ENCODE measurements at places on chromosomes 1 and 21.

DNA sequence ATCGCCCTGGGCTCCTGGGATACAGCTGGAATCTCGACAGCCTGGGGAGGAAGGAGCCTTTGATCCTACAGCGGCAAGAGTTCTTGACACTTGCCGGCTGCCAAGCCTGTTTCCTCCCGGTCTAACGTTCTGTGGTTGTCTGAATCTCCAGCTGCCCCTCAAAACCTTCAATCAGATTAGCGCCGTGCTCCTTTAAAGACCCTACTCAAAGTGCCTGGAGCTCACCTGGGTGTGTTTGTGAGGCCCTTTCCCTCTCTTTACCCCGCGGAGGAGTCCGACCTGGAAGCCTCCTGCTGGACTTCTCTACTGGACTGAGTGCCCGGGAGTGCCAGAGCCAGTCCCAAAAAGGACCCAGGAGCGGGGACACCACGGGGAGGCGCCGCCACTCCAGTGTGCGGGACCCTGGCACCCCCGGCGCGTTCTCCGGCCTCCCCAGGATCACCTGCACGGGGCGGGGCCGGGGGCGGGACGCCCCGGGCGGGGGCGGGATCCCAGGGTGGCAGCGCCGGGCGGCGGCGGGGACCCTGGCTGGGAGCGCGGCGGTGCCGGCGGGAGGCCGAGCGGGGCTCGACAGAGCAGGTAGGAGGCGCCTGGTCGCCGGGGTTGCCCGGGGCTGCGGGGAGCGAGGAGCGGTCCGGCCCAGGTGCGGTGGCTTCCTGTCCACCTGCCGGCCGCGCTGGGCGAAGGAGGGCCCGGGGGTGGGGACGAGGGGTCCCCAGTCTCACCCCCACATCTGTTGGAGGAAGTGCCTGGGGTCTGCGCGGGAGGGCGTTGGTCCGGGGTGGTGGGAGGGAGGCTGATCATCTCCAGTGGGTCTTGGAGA is at the start of gene NCMAP:
TSS of gene NCMAP (plus strand) at position 497 of the 823 bp plus-strand sequence. CDS start 39,344 bp downstream, outside the sequence.
- no peak for DNase-seq

GRCh38 chr1:204659056-204659455 is 26.5 kb downstream of the LRRN2 start:
- no peak for DNase-seq

DNA sequence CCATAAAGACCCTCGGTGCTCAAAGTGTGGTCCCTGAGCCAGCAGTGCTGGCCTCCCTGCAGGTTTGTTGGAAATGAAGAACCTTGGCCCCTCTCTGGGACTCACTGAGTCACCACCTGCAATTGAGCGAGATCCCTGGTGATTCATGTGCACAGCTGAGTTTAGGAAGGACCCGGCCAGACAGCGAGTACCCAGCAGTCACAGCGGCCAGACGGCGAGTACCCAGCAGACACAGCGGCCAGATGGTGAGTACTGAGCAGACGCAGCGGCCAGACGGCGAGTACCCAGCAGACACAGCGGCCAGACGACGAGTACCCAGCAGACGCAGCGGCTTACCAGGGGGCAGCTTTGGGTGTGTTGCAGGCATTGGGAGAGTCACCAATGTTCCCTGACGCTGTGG is 123.8 kb downstream of the PRDM16 start:
- peak; percentile 27 for DNase-seq

- peak; percentile 98 for DNase-seq
Observed at GRCh38 chr1:224637515-224637914, 21.4 kb downstream of the CNIH3 start.

GRCh38 chr1:107135463-107135862 is 5.4 kb upstream of the NTNG1 start:
- DNase-seq: peak; percentile 66

DNA sequence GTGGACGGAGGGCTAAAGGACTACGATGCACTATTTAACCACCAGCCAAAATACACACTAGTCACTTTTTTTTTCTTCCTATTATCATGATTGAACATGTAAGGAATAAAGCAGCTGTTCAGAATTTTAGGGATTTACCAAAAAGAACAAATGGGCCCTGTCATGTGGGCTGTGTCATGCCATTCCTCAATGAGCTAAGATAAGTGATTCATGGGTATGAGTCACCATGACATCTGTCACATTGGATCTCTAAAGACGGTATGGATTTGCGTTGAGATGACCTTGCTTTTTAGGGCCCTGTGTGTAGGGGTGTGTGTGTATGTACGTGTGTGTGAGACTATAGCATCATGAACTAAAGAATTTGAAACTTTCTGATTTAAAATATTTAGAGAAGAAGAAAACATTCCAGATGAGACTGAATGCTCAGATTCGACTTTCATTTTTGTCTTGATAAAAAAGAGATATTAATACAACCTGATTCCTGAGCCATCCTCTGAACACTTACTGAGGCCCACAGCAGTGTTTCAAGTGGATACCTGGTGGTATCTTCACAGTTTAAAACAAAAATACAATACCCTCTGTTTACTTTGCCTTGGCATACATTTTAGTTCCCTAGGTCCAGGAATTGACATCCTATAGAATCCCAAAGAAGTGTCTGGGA is 246.1 kb upstream of the DUSP10 start:
- peak; percentile 93 for DNase-seq

GRCh38 chr1:39852876-39853275 is 30.4 kb downstream of the TRIT1 start:
- DNase-seq: no peak

DNA sequence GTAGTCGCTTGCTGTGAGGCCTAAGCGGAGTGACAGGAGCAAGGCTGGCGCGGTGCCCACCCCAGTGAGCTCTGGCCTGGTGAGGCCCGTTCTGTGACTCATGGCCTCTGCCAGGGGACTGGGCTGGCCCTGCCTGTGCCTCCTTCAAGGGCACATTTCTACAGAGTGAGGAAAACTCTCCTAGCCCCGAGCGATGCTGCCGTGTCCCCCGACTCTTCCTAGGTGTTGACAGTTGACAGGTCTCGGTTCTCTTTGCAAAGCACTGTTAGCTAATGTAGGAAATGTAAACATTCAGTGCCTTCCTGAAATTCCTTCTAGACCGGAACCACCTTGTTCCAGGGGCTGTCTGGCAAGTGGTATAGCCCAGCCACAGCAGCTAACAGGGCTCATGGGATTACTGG is 43.9 kb downstream of the ABCG1 start:
- DNase-seq: peak; percentile 10

DNA sequence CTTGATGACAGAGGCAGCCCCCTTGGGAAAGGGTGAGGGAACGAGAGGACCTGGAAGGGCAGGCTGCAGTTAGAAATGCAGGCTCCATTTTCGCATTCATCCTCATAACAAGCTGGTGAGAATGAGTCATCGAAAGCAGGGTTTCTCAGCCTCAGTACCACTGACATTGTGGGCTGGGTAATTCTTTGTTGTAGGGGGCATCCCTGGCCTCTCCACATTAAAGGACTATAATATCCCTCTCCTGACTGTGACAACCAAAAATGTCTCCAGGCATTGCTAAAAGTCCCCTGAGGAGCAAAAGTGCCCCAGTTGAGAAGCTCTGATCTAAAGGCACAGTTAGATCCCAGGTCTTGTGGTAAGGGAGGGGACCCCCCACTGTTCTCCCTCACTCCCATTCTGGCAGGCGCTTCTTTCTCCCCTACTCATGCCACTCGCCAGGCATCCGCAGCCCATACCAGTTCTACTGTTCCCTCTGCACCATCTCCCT is 20.4 kb downstream of the KCNN3 start:
- no peak for DNase-seq

DNA sequence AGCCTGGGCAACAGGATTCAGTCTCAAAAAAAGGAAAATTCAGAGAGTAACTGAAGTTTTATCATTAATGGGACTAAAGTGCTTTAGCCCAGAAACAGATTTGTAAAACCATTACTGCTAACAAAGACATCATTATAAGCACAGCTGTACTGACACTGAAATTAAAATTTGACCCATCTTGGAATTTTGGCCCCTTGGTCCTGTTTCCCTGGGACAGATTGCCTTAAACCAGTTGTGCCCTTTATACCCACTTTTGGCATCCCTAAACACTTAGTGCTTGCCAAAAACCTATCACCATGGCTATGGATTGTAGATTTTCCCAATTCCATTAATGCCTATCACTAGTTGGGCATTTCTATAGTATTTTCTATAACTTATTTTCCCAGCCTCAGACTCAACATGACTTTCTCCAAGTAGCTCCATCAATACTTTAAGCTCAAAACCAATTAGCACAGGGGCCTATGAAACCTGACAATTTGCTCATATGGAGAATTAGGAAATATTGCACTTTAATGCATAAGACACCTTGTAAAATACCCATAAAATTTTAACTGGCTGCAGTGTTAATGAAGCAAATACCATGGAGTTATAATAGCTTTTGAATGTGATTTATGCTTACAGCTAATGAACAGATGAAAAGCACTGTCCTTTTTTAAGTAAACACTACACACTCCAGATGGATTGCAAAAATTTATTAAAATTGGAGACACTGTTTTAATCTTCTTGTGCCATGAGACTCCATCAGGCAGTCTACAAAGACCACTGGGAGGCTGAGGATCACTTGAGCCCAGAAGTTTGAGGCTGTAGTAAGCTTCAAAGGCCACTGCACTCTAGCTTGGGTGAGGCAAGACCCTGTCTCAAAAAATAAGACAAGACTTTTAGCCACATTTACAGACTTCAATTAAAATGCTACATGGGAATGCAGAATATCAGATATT is 4.3 kb downstream of the GAS5 start:
- no peak for DNase-seq

GRCh38 chr1:15765495-15766194 is 7.0 kb downstream of the FBLIM1 start:
- no peak for DNase-seq

DNA sequence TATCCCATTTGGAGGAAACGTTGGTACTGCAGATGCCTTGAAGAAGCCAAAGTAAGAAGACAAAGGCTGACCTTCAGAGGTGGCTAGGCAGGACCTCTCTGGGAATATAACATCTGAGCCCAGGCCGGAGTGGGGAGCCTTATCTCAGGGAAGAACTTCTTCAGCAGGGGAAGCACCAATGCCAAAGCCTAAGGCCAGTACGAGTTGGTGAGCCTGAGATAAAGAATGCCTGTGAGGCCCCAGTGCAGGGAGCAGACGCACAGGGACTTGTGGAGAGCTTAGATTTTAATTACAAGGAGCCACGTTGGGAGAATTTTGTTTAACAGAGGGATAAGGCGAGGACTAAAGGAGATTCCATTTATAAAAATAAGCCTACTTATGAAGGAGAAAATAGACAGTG is 468.8 kb upstream of the RUNX1 start:
- no peak for DNase-seq

- no peak for DNase-seq
Observed at GRCh38 chr1:187027253-187027652, 198.5 kb downstream of the PLA2G4A start.

DNA sequence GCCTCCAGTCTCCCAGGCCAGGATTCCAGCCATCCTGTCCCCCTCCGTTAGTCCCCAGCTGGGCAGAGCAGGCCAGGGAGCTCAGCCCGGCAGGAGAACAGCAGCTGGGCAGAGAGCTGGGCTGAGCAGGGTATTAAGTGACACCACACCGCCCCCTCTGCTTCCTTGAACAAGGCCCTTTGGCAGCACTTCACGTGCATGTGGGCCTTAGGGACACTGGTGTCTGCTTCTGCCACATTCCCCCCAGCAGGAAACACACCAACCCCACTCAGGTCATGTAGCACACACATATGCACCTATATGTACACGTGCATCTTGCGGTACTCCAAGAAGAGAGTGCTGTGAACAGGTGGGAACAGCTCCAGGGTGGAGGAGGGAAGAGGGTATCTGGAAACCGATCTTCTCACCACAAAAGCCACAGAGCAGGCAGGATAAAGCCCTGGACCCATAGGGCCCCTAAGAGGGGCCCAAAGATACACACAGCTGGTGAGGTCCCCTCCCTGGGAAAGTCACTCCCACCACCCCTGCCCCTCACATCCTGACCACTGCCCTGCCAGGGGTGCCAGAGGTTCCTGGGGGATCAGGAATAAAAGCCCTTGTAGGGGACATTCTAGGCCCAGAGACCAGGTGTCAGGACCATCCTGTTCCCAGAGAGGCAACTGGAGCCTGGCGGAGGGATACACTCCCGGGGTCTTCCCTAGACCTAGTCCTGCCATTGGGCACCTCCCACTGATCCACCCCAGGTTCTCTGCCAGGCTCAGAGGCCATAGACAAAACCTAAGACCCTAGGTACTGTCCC is 4.5 kb downstream of the EPHA2 start:
- DNase-seq: peak; percentile 49

GRCh38 chr21:41948078-41948895 is 5.5 kb downstream of the C2CD2 start:
- no peak for DNase-seq

GRCh38 chr1:6347641-6348487 is 45.7 kb downstream of the ACOT7 start:
- DNase-seq: no peak

- DNase-seq: no peak
Observed at GRCh38 chr1:235938709-235939479, 72.2 kb upstream of the LYST start.

- no peak for DNase-seq
Observed at GRCh38 chr1:29222686-29223085, 8.0 kb downstream of the MECR start.

GRCh38 chr1:182785181-182785580 is 4.4 kb upstream of the NPL start:
- no peak for DNase-seq

- no peak for DNase-seq
Observed at GRCh38 chr1:1938276-1938573, 19.1 kb upstream of the TMEM52 start.

DNA sequence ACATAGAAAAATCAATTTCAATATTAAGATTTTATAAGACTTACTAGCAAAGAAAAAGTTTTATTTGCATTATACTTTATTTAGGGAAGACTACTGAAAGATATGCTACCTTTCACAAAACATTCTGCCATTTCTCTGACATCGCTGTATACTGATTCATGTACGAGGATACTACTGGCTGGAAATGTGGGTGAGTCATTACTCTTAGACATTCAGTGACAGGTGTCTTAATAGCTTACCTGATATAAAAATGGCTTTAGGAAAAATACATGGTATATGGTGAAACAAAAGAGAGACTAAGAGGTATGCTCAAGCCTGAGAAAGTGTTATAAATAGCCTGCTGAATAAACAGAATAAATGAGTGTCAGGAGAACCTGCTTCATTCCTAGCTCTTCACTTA is 73.0 kb upstream of the EXO1 start:
- no peak for DNase-seq

DNA sequence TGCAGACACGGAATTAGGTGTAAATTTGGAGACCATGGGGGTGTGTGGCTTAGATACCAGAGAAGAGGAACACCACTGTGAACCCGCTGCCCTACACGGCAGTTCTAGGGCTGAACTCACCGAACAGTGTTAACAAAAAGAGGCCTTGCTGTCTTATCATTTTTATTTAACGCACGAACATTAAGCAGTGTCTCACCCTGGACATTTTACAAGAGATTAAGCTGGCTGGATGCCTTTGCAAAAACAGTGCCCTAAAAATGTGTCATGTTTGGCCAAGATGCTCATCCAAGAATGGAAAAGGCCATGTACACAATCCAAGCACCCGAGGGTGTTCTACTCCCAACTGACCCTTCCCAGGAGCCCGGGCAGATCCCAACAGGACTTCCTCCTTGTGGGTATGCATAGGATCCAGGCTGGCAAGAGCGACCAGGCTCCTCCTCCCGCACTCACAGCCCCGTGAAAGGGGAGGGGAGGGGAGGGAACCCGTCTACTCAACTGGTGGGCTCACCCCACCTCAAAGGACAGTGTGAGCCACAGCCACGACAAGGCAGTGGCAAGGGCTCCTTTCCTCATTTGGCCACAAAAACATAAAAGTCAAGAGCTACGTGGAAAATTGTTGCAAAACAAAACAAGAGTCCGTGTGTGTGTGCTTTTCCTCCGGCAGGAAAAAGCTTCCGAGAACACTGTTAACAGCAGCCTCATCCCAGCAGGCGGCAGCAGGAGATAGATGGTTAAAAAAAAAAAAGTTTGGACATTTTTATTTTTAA is 20.3 kb downstream of the C2CD2 start:
- DNase-seq: peak; percentile 34

GRCh38 chr1:210723646-210724045 is 394.9 kb downstream of the HHAT start:
- no peak for DNase-seq
